ENCODE measurements at places on chromosomes 7 and 10.

GRCh38 chr10:47090903-47091302, 179.7 kb downstream of the PTPN20 start:
- no peak for DNase-seq

- no peak for DNase-seq
Measured at GRCh38 chr7:142771353-142771723, 568 bp downstream of the PRSS2 start.

GRCh38 chr10:119705434-119705831, 20.4 kb upstream of the INPP5F start:
- no peak for DNase-seq

- DNase-seq, result no peak
Measured at GRCh38 chr7:156999958-157000726, 10.3 kb downstream of the MNX1 start.

GRCh38 chr7:128794020-128794419, 2.3 kb downstream of the CCDC136 start:
- DNase-seq, result no peak

DNA sequence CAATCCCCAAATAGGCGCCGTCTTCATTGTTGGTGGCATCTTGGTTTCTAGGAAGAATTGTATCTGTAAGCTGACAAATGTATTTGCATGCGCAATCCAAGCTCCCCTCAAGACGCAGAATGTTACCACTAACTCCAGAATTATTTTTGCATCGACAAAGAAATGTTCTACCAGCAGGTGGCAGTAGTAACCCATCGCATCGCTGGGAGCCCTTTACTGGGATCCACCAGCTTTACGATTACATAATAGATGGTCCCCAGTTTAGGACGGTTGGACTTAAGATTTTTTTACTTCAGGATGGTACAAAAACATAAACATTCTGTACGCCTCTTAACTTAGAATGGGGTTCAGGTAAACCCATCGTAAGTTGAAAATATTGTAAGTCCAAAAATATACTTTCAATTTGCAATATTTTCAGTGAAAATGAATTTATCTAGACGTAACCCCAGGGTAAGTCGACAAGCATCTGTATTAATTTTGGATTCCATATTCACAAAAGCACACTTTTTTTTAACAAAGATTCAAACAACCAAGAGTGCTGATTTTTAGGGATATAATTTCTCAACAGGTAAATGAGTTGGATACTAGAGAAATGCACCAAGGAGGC, 114.0 kb upstream of the COBL start:
- DNase-seq, result peak; percentile 21

DNA sequence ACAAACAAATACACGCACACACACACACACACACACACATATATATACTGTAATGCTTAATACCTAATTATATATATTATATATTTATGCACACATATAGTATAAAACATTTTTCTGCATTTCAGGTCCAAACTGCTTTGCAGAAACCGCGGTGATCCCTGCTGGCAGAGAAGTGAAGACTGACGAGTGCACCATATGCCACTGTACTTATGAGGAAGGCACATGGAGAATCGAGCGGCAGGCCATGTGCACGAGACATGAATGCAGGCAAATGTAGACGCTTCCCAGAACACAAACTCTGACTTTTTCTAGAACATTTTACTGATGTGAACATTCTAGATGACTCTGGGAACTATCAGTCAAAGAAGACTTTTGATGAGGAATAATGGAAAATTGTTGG, 138.5 kb downstream of the VWC2 start:
- DNase-seq, result no peak

GRCh38 chr7:50022991-50023390, 70.1 kb downstream of the ZPBP start:
- DNase-seq, result no peak

- DNase-seq, result no peak
Measured at GRCh38 chr10:68578974-68579373, 18.8 kb downstream of the TET1 start.

GRCh38 chr10:65555192-65555591, 1370.6 kb upstream of the LRRTM3 start:
- DNase-seq, result no peak

- no peak for DNase-seq
Measured at GRCh38 chr7:46664453-46664852, 743.4 kb upstream of the IGFBP3 start.

- DNase-seq, result no peak
Measured at GRCh38 chr7:133319842-133320241, 67.0 kb downstream of the EXOC4 start.

GRCh38 chr10:122461367-122461728, at the start of gene HTRA1:
HTRA1 (plus strand) TSS chr10:122461553; CDS start chr10:122461653, 100 bp downstream.
- no peak for DNase-seq

GRCh38 chr10:84194424-84195043, at the start of gene CDHR1:
CDHR1 (plus strand) TSS chr10:84194537; CDS start chr10:84194761, 224 bp downstream.
- peak; percentile 33 for DNase-seq

DNA sequence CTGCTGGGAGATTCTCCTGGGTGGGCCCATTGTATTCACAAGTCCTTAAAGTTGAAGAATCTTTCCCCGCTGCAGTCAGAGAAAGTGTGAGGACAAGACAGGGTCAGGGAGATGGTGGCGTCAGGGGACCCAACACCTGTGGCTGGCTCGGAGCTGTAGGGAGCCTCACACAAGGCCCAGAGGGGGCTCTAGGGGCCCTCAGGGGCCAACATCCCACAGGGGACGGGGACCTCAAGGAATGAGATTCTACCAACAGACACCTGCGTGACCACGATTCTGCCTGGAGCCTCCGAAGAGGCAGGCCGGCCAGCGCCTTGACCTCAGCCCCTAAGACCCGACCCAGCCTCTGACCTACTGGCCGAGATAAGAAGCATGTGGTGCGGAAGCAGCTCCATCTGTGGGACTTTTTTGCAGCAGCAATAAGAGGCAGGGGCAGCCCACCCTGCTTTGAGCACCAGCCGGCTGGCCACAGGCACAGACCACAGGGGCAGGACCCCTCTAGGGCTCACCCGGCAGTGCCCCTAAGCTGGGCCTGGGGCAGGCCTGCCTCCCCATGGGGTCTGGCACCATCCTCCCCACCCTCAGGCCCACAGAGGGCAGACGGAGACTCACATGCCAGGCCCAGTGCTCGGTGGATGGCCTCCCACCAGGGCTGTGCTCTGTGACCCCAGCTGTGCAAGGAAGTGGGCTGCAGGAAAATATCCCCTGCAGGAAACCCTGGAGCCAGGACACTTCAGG, 13.2 kb downstream of the RASGEF1A start:
- no peak for DNase-seq
